ENCODE measurements at places on chromosomes 6 and 20.

GRCh38 chr6:125170376-125170775, 16.8 kb downstream of the TPD52L1 start:
- DNase-seq, result no peak

- no peak for DNase-seq
These were observed 722.0 kb upstream of the FLRT3 start for GRCh38 chr20:15059438-15059837.

DNA sequence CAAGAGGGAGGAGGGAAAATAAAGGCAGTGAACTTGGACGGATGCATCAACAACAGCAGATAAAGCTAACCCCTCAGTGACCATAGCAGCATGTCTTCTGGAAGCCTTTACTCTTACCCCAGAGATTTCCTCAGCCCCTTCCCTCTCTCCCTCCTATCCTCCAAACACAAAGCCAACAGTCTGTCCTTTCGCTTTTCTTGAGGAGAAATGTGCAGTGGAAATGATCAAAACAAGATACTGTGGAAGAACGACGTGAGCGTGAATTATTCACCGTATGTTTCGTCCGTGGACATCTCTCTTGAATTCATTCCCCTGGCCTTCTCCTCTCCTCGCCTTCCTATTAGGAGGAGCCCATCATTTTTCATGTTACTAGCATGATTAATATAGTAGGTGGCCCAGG, 8.5 kb downstream of the NRN1 start:
- no peak for DNase-seq

- no peak for DNase-seq
These were observed 14.8 kb downstream of the TRIM31 start for GRCh38 chr6:30097902-30098768.

- DNase-seq, result no peak
These were observed 55.1 kb downstream of the ID4 start for GRCh38 chr6:19892260-19892659.

DNA sequence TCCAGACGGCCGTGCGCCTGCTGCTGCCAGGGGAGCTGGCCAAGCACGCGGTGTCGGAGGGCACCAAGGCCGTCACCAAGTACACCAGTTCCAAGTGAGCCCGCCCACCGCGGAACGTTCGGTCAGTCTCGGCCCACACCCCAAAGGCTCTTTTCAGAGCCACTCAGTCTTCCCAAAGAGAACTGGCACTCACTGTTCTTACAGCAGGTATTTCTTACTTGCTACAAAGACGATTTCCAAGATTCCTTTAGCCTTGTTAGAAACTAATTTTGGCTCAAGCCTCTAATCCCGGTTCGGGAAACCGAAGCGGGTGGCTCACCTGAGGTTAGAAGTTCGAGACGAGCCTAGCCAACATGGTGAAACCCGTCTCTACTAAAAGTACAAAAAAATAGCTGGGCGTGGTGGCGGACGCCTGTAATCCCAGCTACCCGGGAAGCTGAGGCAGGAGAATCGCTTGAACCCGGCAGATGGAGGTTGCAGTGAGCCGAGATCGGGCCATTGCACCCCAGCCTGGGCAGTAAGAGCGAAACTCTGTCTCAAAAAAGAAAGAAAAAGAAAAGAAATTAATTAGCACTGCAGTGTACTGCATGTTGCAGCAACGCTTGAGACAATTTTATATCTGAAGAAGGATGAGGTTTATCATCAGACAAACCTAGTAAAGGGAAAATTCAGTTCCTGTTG, 73.1 kb downstream of the OR2B2 start:
- no peak for DNase-seq

- DNase-seq, result no peak
These were observed 658.8 kb upstream of the DEFB115 start for GRCh38 chr20:30598460-30599230.

- no peak for DNase-seq
These were observed 68.9 kb downstream of the MTHFD1L start for GRCh38 chr6:150934380-150934779.

Data from GM12864 (cell line).